ENCODE measurements at places on chromosomes 1 and 21.

- DNase-seq, result no peak
Measured at GRCh38 chr1:2972011-2972878, 49.0 kb upstream of the ACTRT2 start.

DNA sequence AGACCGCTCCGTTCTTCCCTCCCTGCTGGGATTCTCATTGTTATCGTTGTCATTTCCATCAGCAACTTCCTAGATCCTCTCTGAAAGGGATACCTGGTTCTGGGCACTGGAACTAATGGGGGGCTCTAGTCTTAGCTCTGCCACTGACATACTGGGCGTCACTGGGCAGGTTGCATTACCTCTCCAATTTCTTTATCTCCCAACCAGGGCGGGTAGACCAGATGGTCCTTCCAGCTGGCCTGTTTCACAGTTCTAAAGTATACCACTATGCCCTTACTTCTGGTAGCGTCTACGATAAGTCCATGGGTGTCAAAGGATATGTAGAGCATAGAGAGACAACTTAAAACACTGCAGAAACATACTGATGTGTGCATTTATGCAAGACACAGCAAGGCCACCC, 1.4 kb downstream of the GPR37L1 start:
- DNase-seq, result no peak

DNA sequence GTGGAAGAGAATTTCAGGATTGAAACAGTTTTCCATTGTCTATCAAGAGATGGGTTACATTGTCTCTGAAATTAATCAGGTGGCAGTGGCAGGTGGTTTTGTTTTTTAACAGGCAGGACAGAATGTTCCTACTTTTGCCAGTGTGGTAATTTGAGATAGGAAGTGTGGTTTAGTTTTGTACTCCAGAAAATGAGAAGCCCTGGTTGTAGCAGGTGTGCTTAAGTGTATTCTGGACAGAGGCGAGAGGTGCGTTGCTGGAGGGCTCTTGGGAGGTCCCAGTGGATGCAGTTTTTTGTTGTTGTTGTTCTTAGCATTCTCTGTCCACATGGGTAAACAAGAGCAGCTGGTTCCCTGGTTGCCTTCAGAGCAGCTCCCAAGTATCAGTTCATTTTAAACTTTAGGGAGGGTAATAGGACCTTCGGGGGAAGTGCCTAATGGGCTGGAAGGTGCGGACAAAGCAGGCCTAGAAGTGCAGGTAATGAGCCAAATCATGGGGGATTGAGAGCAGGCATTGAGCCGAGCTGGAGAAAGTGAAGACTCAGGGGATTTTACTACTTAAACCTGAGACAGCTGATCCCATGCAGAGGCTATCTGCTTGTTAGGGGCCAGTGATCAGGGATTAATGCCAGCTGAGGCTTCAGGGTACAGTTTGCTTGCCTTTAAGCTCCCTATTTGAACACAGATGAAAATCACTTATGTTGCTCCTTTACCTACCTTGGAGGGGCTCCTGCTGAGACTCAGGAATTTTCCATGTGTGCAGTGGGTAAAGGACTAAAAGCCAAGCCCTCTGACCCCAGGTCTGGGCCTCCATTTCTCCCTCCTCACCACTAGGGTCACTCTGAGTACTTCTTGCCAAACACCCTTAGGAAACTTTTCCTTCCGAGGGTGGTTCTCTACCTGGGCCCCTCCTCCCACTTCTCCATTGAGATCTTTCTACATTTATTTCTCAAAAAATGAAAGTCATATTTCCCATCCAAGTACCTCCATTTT, 6.1 kb downstream of the PFKFB2 start:
- DNase-seq, result no peak

DNA sequence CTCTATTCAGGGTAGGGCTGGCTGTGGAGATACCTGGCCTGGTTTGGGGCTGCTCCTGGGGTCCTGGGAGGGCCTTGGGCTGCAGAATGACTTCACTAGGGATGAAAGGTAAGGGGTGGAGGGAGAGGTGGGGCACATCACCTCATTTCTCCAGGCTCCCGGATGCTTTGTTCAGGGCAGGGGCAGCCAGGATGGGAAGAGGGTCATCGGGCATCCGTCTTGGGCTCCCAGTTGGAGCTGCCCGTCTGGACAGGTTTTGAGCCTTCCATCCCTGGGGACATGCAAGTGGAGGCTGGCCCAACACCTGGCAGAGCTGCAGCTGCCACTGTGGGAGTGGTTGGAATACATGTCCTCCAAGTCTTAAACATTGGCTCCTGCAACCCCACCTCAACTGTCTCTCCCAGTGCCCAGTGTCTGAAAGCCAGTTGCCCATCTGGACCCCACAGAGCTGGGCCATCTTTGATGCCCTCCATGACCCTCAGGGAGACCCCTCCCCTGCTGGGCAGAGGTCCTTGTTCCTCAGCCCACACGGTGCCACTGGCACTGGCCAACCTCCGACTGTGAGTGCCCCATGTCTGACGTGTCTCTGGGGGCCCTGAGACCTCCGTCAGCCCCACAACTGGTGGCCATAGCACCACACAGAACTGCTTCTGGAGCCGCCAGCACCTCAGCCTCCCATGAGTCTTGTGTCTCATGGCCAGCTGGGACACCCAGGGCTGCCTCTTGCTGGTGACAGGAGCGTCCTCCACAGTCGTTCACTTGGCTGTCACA, 52.8 kb downstream of the TRIM11 start:
- DNase-seq, result no peak

DNA sequence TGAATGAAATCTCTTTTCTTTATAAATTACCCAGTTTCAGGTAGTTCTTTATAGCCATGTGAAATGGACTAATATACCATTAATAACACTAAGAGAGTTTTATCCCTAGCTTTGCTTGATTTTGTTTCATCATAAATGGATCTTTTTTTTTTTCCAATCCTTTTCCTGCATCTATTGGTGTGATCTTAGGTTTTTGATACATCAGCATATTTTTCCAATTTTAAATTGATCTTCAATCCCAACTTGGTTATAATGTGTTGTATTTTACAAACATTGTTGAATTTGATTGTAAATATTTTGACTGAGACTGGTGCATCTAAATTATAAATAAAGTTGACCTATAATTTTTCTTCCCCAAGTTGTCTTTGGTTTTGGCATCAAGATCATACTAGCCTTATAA, 4.3 kb upstream of the RTCA start:
- no peak for DNase-seq

GRCh38 chr1:1399872-1400575, 889 bp upstream of the CCNL2 start:
- DNase-seq, result no peak

GRCh38 chr1:232378266-232379062, 251.5 kb downstream of the SIPA1L2 start:
- DNase-seq, result no peak

DNA sequence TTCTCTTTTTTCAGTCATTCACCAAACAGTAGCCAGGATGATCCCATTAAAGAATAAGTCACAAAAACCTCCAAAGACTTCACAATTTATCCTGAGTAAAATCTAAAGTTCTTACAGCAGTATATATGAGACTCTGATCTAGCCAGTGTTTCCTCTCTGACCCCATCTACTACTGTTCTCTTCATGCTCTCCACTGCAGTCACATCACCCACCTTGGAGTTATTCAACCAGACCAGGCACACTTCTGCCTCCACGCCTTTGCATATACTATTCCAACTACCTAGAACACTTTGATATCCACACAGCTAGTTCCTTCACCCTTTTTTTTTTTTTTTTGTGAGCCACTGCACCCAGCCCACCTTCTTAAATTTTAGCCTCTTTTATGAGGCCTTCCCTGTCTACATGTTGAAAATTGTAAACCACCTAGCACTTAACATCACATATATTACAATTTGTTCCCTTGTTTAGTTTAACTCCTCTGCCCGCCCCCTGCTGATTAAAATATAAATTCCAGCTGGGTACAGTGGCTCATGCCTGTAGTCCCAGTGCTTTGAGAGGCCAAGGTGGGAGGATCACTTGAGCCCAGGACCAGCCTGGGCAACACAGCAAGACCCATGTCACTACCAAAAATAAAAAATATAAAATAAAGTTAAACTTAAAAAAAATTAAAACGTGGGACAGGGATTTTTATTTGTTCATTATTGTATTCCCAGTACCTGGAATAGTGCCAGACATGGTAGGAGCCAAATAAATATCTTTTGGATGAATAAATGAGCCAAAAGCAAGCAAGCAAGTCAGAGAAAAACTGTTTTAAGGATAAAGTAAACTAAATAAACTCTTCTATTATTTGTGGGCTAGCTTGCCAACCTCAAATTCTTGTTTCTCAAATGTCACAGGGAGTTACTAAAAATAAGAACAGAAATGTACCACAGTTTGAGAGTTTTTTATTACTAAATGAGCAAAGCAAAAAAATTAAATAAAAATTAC, 35.2 kb upstream of the MUTYH start:
- DNase-seq, result no peak

GRCh38 chr1:233379869-233380438, 52.4 kb downstream of the MAP3K21 start:
- no peak for DNase-seq

GRCh38 chr1:87393445-87394085, 64.9 kb downstream of the LMO4 start:
- DNase-seq, result no peak

GRCh38 chr1:15337656-15338402, 71.9 kb upstream of the EFHD2 start:
- DNase-seq, result no peak

DNA sequence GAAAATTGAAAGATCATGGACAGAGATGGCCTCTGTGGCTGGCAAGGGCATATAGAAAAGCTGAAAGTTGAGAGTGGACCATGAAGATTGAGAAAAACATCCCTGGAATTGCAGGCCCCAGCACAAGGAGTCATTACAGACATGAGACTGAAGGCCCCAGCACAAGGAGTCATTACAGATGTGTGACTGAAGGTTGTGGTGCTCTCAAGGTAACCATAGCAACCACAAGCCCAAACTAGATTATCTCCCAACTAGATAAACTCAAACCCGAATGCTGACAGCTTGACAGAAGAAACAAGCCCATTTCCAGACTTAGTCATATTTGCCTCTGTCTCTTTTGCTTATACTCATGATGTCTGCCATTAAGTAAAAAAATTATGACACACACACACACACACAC, 1252.1 kb upstream of the ADGRL4 start:
- DNase-seq, result no peak

- DNase-seq, result no peak
Measured at GRCh38 chr1:167981933-167982332, 45.1 kb upstream of the MPC2 start.

DNA sequence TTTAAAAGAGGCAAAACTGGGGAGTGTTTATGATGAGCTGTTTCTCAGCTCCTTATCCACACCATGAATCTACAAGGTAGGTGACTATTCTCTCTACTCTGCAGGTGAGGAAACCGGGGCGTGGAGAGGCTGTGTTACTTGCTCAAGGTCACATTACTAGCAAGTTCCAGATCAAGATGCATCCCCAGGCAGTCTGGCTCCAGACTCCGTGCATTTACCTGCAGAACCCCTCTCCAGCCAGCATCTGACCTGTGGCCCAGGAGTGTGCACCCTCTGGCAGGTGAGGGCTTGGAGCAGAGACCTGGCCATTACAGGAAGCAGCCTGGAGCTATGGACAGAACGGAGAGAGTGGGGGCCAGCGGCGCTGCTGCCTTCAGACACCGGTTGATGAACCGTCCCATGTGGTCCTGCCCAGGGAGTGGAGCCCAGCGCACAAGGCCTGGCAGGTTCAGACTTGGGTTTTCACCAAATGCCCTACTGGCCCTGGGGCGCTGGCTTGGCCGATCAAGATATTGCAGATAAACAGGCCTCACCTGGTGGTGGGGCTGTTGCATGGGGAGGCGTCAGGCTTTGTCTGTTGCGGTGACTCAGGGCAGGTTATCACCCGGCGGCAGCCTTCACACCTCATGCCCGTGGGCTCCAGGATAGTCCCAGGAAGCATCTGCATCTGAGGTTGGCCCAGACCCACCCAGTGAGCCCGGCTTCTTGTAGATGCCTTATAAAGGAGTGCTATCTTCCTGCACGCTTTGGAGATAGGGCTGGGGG, 29.2 kb upstream of the WNT4 start:
- no peak for DNase-seq

DNA sequence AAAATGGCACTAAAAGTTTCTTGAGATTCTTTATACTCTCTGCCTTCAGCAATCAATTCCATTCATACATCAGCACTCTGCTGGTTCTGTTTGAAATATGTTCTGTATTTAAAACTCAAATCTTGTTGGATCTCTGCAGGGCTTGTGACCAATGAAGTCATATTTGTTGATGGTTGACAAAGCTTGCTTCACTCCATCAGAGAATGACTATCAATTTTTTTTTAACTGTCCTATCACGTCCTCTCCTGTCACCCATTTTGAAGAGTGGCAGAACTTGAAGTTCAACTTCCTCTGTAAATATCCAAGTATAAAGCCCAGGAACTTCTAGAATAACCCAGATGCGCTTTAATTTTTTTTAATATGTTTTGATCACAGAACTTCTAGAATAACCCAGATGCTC, 10.9 kb downstream of the PRDX6 start:
- no peak for DNase-seq

GRCh38 chr1:4164965-4165364, 264.9 kb upstream of the C1orf174 start:
- no peak for DNase-seq

DNA sequence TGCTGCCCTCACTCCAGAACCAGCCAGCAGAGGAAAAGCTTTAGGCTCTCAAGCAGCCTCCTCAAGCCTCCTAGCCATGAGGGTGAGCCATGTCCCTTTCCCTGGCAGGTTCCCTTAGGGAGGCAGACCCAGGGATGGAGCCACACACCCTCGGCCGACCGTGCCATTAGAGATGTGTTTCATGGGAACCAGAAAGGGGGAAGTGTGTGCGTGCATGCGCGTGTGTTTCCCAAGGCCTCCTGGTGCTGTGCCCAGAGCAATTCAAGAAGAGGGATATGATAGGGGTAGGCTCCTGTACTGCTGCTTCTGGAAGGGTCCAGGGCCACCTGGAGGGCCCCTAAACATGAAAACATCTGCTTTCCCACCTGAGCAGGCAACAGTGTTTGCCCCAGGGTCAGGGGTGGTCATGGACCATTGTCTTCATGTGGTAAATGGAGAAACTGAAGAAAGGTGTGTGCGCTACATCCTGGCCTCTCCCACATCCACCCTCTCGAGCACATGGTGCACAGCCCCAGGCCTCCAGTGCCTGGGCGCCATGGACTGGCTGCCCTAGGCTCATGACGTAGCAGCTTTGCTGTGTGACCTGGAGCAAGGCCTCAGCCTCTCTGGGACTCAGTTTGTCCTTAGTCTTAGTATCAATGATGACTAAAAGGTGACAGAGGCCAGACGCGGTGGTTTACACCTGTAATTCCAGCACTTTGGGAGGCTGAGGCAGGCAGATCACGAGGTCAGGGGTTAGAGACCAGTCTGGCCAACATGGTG, 48.1 kb downstream of the SYF2 start:
- DNase-seq, result no peak
